Stimulated activated CD8-positive, alpha-beta memory T cell treated with anti-CD3 and anti-CD28 coated beads, Interleukin-7, amount 100 ng/mL, for 48 hours (primary cell): ENCODE measurements at places on chromosomes 7 and 10.

DNA sequence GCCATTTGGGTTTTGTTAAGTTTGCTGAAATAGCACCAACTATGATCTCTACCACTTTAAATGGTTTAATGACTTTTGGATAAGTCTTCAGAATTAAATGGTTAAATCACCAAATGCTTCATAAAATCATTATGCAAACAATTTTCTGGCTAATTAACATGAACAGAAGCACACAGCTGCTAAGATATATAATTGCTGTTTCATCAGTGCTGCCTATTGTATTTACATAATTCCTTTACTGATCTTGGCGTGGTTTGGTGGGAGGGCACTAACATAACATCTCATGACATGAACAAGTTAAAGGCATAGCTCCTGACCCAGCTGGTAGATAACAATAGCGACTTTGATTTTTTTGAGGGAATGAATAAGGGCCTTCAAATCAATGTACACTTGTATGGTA, 94.1 kb downstream of the FZD1 start:
- DNase-seq: no peak

DNA sequence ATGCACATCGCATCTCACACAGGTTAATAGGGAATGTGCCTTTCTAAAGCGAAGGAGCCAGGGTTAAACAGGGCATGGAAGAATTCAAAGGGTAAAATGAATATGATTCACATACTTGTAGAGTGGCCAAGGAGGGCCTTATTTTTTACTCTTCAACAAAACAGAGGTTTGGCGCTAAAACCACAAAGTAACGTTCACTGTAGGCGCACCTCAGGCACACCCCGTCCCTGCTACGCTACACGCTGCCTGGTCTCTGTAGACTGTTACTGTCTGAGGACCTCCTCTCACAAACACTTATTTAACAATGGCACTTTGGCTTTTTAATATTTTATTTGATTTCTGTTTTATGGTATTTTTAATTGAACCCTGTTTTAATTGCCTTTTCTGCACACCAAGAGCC, 462.1 kb upstream of the GALNT17 start:
- DNase-seq: no peak

DNA sequence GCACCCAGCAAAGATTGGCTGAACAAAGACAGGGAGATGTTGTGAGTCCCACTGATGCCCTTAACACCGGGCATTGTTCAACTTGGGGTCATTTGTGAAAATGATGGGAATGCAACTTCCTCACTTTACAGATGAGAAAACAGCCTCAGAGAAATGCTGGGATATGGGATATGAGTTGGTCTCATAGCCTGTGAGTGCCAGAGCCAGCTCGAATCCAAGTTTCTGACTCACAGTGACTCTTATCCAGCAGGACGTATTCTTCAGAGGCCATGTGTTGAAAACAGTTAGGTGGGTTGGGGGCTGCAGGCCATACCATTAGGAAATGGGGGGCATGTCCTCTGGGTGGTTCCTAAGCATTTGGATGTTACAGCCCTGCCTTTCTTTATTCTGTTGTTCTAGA, 45.2 kb downstream of the KIAA1217 start:
- no peak for DNase-seq

DNA sequence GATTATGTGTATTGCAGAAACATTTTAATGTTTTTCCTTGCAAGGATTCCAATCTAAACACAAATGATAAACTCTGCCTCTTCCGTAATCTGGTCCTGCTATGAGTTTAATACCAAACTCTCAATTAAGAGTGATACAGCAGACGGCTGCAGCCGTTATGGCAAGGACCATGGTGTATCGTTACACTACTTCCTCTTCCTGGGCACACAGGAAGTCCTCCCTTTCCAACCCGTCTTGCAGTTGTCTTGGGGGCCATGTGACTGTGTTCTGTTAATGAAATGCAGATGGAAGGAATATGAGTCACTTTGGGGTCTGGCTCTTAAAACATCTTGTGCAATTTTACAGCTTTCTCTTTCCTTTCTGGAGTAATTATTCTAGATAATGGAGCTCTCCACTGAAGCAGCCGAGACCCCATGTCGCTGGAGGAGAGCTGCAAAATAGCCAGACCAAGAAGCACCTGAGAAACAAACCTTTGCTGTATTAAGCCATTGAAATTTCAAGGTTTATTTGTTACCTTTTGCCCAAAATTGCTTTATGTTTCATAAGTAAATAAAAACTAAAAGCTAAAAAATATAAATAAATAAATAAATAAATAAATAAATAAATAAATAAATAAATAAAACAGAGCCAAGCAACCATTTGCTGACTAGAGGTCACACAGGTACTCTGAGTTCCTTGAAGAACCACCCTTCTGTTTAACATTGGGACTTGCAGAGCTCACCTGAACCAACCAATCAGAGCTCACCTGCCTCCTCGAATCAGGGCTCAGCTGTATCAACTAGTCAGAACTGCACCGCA, 74.7 kb downstream of the FRMPD2 start:
- DNase-seq: no peak

DNA sequence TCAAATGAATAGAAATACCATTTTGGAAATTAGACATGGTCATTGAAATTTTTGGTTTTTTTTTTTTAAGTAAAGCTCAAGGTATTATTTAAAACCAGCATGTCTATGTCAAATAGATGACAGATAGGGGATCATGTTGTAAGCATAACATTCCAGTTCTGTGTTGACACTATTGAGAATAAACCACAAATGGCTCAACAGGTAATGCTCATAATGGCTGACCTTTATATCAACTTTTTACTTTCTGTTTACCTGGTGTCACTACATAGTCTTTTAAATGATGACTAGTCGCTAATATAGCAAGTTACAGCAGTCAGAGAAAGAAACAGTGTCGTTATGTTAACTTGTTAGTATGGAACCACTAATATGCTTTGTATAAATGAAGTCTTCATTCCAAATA, 616.0 kb downstream of the GATA3 start:
- no peak for DNase-seq

- no peak for DNase-seq
Observed at GRCh38 chr7:28998105-28998504, 40.0 kb upstream of the TRIL start.

GRCh38 chr7:128119036-128119435, 87.8 kb upstream of the LRRC4 start:
- no peak for DNase-seq

DNA sequence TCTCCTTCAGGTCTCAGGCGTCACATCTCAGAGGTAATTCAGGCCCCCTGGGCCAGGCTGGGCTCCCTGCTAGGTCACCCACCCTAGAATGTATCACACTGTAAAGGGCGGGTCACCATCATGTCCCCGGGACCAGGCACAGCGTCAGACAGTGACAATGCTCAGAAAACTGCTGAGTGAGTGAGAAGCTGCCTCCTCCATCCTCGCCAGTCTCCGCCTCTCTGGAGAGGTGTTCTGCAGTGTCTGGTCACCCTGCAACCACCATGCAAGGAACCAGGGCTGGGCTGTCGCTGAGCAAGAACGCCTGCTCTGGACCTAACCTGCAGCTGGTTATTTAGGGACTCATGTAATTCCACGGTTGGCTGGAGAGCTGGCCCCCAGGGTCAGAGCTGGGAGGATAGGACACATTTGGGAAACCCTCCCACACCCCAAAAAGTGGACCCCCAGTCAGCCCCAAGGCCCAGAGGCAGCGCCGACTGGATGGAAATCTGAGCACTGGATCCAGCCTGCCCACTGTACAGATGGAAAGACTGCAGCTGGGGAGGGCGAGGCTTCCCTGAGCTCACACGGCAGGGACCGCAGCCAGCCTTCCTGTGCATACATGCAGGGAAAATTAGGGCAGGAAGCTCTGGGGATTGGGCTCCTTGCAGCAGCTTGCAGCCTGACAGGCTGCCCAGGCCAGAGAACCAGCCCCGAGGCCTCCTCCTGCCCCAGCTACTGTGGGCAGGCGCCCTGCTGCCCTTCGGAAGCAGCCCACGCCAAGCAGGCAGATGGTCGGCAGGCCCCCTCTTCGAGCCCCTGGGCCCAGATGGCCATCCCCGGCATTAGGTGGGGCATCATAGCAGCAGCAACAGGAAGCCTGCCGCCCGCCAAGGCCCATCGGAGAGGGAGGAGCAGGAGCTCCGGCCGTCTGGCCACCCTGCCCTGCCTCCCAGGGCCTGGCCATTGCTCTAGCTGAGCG, 105.4 kb upstream of the ZMIZ1 start:
- no peak for DNase-seq

DNA sequence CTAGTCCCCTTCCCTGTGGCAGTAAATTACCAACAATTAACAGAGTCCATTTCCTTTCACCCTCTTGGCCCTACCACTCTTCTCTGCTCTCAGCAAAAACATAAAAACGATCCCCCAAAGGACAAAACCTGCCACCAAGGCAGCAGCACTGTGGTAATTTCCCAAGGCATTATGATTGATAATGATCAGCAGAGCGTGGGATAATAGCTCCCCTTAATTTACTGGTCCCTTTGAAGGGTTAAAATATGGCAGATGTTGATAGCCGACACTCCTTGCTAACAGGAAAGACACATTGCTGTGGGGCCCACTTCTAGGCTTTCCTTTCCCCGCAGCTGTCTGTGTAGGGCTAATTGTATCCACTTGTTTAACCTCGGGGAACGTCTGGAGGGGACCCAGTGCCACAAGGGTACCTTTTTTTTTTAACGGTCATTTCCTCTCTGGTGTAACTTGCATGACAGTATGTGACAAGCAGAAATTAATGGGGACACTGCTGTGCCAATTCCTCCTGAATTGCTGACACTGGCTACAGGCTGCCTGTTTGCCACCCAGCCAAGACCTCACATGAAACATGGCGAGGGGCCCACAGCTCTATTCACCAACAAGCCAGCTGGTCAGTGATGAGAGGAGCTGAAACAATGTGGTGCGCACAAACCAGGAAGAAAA, 81.3 kb downstream of the CDK6 start:
- DNase-seq: no peak

DNA sequence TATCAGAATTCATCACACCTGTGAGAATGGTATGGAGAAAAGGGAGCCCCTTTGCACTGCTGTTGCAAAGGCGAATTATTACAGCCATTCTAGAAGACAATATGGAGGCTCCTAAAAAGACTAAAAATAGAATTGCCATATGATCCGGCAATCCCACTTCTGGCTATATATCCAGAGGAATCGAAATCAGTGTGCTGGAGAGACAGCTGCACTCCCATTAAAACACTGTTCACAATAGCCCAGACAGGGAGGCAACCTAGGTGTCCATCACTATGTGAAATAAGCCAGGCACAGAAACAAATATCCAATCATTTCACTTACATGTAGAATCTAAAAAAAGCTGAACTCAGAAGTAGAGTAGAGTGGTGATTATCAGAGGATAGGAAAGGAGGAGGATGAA, 26.0 kb upstream of the GJD4 start:
- DNase-seq: no peak

GRCh38 chr7:69162931-69163670, 435.2 kb upstream of the AUTS2 start:
- no peak for DNase-seq

GRCh38 chr10:11454160-11454559, 157.3 kb downstream of the USP6NL start:
- no peak for DNase-seq

- DNase-seq: no peak
Observed at GRCh38 chr7:3495954-3496353, 194.9 kb downstream of the SDK1 start.
